ENCODE measurements at places on chromosomes 6 and 20.

DNA sequence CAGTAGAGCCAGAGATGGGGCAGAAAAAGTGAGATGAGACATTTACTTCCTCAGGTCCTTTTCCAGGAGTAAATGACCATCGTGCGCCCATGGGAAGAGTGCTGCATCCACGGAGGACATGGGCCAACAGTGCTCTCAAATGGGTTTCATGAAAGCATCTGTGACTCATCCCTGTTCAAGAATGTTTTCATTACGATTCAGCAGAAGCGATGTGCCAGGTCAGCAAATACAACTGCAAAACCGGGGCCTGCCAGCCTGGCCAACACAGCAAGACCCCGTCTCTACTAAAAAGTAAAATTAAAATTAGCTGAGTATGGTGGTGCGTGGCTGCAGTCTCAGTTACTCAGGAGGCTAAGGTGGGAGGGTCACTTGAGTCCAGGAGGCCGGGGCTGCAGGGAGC is 125.1 kb downstream of the LY86 start:
- DNase-seq = peak; percentile 62

DNA sequence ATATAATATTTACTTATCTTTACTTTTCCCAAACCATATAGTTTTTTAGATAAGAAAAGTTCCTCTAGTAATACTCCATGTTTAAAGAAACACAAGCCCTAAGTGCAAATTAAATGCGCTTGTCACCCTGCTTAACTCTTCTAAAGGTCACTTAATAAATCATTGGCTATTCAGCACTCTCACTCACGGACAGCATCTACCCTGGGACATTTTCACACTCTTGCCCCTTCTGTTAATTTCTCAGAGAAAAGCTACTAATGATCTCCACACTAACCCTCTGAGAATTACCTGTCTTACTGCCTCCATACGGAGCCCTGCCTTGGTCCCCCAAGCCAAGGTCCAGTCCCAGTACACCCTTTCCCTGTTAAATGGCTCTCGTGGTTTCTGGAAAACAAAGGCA is 102.2 kb downstream of the NRN1 start:
- no peak for DNase-seq

GRCh38 chr20:51428401-51429143 is 113.9 kb downstream of the NFATC2 start:
- peak; percentile 37 for DNase-seq

- DNase-seq = peak; percentile 58
These were observed 24.4 kb downstream of the CAP2 start for GRCh38 chr6:17417817-17418216.

- peak; percentile 77 for DNase-seq
These were observed 8.9 kb downstream of the FAM217B start for GRCh38 chr20:59948828-59949720.

GRCh38 chr6:11852061-11852651 is 73.6 kb upstream of the ADTRP start:
- no peak for DNase-seq

GRCh38 chr6:130625825-130626527 is 201.2 kb upstream of the SMLR1 start:
- peak; percentile 41 for DNase-seq

- DNase-seq = no peak
These were observed 136.2 kb downstream of the GMPR start for GRCh38 chr6:16374461-16375200.

DNA sequence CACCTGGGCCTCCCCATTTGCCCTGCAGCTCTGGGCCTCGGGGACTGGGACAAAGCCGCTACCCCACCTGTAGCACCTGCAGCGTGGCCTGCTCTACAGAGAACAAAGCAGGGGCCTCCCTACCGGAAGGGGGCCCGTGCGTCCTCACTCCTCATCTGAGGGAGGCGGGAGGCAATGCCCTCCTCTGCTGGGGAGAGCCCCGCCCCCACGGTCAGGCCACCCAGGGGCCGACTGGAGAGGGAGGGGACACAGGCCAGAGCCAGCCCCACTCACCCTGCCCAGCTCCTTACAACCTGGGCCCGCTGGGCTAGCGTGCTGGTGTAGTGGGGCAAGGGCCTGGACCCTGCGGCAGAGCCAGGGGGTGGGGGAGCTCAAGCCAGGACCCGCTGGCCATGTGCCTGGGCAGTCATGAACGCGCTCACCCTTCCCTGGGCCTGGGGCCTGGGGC is 8.0 kb downstream of the LAMA5 start:
- DNase-seq = no peak

DNA sequence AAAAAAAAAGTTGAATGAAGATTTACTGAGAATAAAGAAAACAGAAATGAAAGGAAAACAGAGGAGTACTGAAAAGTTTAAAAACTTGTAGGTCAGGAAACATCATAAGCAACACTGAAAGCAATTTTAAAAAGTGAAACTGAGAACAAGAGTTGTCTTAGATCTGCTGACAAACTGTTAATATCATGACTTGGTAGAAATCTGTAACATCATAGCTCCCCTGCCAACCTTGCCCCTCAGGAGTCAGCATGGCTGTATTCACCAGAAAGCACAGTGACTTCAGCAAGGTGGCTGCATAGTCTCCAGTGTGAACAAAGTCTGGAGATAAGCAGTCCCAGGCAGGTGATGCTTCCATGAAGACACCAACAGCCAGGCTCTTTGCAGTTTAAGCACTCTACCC is 5.3 kb downstream of the NAA20 start:
- DNase-seq = no peak

GRCh38 chr6:138987643-138988468 is at the start of gene REPS1:
REPS1 (minus strand) TSS chr6:138988253; CDS start chr6:138987682, 571 bp downstream.
- DNase-seq = peak; percentile 89

GRCh38 chr6:51384736-51385135 is 566.1 kb downstream of the TFAP2B start:
- DNase-seq = no peak

DNA sequence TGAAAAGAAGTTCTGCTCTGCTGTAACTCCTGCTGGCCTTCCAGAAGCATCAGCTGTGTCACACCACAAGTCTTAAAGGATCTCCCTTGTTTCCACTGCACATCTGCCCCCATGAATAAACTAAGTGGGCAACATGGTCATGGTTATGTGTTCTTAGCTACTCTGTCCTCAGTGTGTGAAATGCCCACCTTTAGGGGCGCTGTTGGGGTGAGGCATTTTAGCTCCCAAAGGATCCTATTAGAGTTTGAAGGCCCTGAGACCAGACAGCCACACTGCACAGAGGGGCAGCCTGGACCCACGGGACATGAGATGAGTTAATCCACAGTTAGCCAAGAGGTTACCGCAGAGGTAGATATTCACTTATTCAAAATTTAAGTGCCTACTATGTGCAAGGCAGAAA is 294.3 kb upstream of the QKI start:
- no peak for DNase-seq

DNA sequence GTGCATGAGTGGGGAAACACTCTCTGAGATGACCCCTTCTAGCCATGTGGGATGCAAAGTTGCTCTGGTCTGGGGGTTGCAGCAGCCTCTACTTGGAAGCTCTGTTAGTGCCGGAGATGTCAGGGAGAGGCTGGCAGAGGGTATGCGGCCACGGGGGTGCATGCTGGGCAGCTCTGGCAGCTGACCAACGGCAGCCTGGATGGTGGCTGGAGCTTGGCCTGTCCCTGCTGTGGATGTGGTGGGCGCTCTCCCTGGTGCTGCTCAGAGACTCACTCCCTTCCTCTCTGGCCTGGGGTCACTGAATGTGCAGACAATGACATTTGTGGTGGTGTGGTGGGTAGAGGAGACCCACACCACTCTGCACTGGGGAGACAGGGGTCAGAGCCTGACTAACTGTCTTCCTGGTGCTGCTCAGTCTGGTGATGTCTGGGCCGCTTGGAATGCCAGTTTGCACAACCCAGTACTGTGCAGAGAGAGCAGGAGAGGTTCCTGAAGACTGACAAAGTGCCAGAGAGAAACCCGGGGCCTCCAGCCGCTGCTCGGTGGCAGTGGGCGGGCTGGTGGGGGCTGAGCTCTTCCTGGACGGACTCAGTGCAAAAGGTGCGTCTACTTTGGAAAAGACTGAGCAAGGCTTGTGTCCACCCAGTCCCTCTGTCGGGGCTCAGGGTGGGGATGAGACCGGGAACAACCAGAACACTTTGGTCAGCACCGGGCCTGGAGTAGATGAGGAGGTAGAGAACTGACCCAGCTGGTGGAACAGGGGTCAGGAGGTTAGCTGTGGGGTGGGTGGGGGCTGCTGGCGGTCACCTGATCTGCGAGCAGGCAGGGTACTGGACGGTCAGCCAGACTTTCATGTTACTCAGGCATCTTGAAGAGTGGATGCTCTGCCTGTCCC is 2.7 kb downstream of the MYT1 start:
- no peak for DNase-seq

GRCh38 chr20:38447251-38447661 is 12.1 kb upstream of the SNHG17 start:
- DNase-seq = no peak

DNA sequence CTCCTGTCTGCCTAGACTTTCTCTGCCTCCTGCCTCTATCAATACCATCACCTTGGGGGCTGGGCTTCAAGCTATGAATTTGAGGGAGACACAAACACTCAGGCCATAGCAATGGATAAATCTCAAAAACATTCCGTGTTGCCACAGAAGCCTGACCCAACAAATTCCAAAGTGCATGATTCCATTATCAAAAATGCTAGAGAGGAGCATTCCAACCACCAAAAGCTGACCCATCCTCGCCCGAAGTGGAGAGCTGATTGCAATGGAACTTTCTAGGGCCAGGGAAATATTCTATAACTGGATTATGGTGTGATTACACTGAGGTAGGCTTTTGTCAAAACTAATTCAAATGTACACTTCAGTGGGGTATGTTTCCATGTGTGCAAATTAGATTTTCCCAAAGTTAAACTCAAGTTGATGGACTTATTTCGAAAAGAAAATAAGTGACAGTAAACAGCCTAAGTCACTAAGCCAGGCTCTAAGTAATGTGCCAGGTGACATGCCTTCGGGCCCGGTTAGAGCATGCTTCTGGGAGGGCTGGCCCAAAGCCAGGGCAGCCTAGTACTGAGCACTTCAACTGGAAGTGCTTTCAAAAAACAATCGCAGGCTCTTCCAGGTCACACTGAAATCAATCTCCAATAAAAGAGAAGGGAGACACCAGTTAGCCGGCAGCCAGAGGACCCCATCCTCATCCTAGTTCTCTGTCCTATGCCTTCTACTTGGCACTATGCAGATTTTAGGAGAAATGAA is 142.3 kb downstream of the TBXT start:
- DNase-seq = peak; percentile 89

- no peak for DNase-seq
These were observed 95.5 kb downstream of the SNAP91 start for GRCh38 chr6:83613378-83613777.

DNA sequence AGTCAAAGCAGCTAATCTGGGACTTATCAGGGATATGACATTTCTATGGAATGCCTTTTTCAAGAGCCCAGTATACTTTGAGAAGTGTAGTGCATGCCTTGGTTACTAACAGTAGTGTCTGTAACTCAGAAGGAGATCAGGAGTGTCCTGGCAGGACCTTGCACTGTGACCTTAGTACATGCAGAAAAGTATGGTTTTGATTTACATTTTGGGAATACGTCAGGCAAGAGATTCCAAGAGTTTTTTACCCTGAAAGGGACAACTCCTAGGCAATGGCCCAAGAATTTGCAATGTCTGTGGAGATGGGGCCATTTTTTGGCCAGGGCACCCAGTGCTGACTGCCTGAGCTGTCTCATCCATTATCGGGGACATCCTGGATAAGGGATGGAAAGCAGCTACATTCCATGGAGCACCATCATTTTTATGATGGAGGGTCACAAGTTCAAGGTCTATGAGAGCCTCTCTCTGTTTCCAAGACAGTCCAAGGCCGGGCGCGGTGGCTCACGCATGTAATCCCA is 80.2 kb downstream of the FAM50B start:
- DNase-seq = peak; percentile 93

- no peak for DNase-seq
These were observed 12.5 kb downstream of the ZNF76 start for GRCh38 chr6:35272005-35272404.

- DNase-seq = no peak
These were observed 70.6 kb downstream of the OLIG3 start for GRCh38 chr6:137423451-137424168.

- DNase-seq = no peak
These were observed 509 bp upstream of the TPD52L2 start for GRCh38 chr20:63864545-63864977.

GRCh38 chr6:61809004-61809595 is 476.9 kb downstream of the KHDRBS2 start:
- peak; percentile 1 for DNase-seq

GRCh38 chr6:137206577-137206976 is 12.6 kb downstream of the IFNGR1 start:
- no peak for DNase-seq

Data from cardiac fibroblast (primary cell).